ENCODE measurements at places on chromosomes 3 and 15. TPM values are rescaled to one million over a fixed set of nuclear protein-coding genes. Genes with fewer than 3 reads are reported as not detected.

GRCh38 chr3:12553921-12554391, 2.9 kb upstream of the MKRN2 start:
- DNase-seq = peak; percentile 46
- H3K4me3 ChIP-seq = peak overlapping the region; percentile 77
- H3K27ac ChIP-seq = no peak overlapping the region
- H3K36me3 ChIP-seq = no peaks in the 10 kb centered on the region
- peaks cover 5% of the 10 kb centered on the region for H3K27me3 ChIP-seq

DNA sequence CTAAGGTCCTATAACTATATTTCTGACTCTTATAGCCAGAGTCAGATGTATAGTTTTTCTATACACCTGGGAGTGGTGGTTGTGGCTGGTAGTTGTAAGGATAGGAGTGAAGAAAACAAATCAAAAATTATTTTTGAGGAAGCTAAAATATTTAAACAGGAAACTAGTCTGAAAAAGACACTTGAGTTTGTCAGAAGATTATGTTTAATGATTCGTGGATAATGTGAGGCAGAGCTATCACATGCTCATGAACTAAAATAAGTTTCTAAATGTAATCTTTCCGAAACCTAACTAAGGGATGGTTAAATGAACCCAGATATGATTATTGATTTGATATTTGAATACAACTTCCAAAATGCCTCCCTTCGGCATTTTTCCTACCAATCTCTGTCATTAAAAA, 30.4 kb downstream of the GABRR3 start:
- no peak overlapping the region for H3K27ac ChIP-seq
- H3K36me3 ChIP-seq = no peaks in the 10 kb centered on the region
- no peaks in the 10 kb centered on the region for H3K27me3 ChIP-seq
- no peak for DNase-seq
- H3K4me3 ChIP-seq = no peak overlapping the region
- H3K4me1 ChIP-seq = no peaks in the 10 kb centered on the region

DNA sequence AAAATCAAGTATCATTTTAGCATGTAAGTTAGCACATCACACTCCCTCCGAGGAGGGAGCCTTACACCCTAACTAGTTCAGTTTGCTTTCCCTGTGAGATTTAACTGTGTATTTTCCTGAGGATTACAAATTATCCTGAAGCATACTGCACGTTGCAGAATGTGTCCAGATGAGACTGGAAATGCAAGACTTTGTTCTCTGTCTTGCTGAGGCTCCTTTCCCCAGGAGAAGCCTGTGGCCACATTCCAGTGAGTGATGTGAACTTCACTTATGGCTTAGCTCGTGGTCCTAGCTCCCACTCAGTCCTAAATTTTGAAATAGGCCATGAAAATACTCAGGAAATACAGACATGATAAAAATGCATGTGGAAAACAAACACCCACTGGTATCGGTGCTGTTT, 23.7 kb downstream of the PDZRN3 start:
- H3K36me3 ChIP-seq = peaks cover 11% of the 10 kb centered on the region
- H3K4me1 ChIP-seq = peaks cover 57% of the 10 kb centered on the region
- H3K27me3 ChIP-seq = no peaks in the 10 kb centered on the region
- no peak overlapping the region for H3K4me3 ChIP-seq
- peak overlapping the region; percentile 70 for H3K27ac ChIP-seq

DNA sequence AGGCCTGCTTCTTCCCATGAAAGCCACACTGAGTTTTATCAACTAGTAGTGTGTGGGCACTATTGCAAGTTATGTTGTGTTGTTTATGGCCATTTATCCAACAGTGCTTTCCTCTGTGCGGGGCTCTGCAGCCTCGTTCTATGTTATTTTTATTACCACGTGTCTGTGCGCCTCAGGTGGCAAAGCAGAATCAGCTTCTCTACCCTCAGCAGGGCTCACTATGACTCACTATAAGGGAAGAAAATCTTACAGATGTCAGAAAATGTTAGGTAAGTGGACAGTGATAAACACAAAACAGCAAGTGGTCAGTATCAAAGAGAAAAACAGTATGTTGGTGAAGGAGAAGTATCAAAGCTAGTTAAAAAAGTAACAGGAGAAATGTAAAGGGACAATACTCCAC, 61.4 kb downstream of the MOBP start:
- no peaks in the 10 kb centered on the region for H3K36me3 ChIP-seq
- H3K4me3 ChIP-seq = no peak overlapping the region
- DNase-seq = no peak
- no peaks in the 10 kb centered on the region for H3K4me1 ChIP-seq

The ADGRG7 gene
- not detected for total RNA-seq

GRCh38 chr3:184874709-184875644, 63.0 kb downstream of the VPS8 start:
- DNase-seq = no peak
- H3K4me3 ChIP-seq = no peak overlapping the region
- no peak overlapping the region for H3K27ac ChIP-seq

- H3K4me1 ChIP-seq = peaks cover 17% of the 10 kb centered on the region
- H3K27ac ChIP-seq = no peak overlapping the region
- peak overlapping the region; percentile 85 for H3K4me3 ChIP-seq
- H3K27me3 ChIP-seq = peaks cover 18% of the 10 kb centered on the region
Measured at GRCh38 chr3:4493941-4494894, 1.1 kb downstream of the ITPR1 start.

DNA sequence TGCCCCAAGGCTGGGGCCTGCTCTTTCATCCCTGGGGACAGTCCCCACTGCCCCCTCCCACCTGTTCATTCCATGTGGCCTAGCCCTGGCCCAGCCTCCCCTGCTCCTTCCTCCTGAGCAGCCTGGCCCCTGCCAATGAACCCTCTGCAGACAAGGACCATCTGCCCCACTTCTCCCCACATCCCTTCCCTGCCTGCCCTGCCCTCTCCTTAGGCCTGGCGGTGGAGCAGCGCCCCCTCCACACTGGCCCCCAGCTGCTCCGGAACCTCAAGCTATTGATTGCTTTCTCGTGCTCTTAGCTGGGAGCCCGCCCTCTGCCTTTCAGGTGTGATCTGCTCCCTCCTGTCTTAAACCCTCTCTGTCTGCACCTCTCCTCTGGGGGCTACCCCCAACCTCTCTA, 8.0 kb downstream of the PLXNA1 start:
- H3K27ac ChIP-seq = no peak overlapping the region
- H3K4me1 ChIP-seq = peaks cover 16% of the 10 kb centered on the region
- H3K4me3 ChIP-seq = no peak overlapping the region
- H3K36me3 ChIP-seq = peaks cover 26% of the 10 kb centered on the region
- no peaks in the 10 kb centered on the region for H3K27me3 ChIP-seq

GRCh38 chr3:105649480-105649879, 219.3 kb downstream of the CBLB start:
- H3K4me3 ChIP-seq = no peak overlapping the region
- H3K27ac ChIP-seq = no peak overlapping the region
- H3K36me3 ChIP-seq = no peaks in the 10 kb centered on the region
- DNase-seq = no peak

DNA sequence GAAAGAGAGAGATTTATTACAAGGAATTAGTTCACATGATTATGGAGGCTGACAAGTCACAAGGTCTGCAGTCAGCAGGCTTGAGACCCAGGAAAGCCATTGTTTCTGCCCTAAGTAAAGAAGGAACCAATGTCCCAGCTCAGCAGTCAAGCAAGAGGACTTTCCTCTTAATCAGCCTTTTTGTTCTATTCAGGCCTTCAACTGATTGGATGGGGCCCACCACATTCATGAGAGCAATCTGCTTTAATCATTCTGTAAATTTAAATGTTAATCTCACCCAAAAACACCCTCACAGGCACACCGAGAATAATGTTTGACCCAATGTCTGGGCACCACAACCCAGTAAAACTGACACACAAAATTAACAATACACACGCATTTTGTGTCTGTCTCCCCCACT, 64.3 kb downstream of the TRIM42 start:
- H3K4me3 ChIP-seq = no peak overlapping the region
- no peaks in the 10 kb centered on the region for H3K4me1 ChIP-seq
- H3K27ac ChIP-seq = no peak overlapping the region
- peaks cover 11% of the 10 kb centered on the region for H3K27me3 ChIP-seq
- H3K36me3 ChIP-seq = no peaks in the 10 kb centered on the region

- no peaks in the 10 kb centered on the region for H3K4me1 ChIP-seq
- no peak overlapping the region for H3K4me3 ChIP-seq
- no peak for DNase-seq
- H3K27ac ChIP-seq = no peak overlapping the region
- no peaks in the 10 kb centered on the region for H3K27me3 ChIP-seq
- H3K36me3 ChIP-seq = no peaks in the 10 kb centered on the region
Measured at GRCh38 chr3:150050510-150050909, 79.8 kb upstream of the PFN2 start.

DNA sequence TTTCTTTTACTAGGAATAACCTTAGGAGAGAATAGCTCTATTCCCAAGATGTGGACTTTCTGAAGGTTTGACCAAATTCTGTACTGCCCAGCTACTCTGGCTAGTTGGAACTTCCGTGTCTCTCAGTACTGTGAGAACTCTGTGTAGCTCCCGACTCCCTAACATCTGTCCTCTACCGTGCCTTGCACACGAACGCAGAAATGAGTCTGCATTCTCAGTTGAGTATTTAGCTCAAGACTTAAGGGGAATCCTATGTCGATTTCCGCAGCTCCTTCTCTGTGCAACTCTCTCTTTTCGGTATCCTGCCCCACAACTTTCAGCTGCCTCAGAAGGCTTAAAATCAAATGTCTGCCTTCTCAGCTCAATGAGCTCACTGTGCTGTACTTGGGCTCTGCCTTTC, 86.7 kb upstream of the EPHB3 start:
- no peaks in the 10 kb centered on the region for H3K4me1 ChIP-seq
- no peak overlapping the region for H3K27ac ChIP-seq
- H3K36me3 ChIP-seq = no peaks in the 10 kb centered on the region
- peaks cover 42% of the 10 kb centered on the region for H3K27me3 ChIP-seq
- no peak for DNase-seq

- no peak overlapping the region for H3K4me3 ChIP-seq
- H3K36me3 ChIP-seq = no peaks in the 10 kb centered on the region
- DNase-seq = no peak
- H3K4me1 ChIP-seq = no peaks in the 10 kb centered on the region
Measured at GRCh38 chr3:142875583-142876207, 13.2 kb downstream of the PCOLCE2 start.

DNA sequence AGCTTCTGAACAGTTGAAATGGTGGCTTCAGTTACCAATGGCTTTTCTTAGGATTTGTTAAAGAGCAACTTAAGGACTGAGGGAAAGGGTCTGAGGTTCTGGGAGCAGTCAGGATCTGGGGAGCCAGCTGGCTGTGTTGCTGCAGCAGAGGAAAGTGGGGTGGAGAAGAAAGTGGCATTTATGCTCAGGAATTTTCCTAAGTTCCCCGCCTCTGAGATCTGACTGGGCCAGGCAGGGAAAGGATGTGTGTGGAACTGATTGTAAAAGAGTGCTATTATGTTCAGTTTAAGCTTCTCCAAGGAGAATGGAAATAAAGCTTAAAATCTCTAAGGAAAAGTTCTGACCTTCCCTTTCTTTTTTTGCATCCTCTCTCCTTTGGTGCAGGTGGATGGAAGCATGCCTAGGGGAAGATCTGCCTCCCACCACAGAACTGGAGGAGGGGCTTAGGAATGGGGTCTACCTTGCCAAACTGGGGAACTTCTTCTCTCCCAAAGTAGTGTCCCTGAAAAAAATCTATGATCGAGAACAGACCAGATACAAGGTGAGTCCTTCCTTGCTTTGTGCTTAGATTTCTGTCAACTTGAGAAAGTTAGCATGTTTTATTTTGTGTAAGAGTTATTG, 37.8 kb downstream of the IQGAP1 start:
- no peaks in the 10 kb centered on the region for H3K27me3 ChIP-seq
- peaks cover 21% of the 10 kb centered on the region for H3K36me3 ChIP-seq
- H3K27ac ChIP-seq = peak overlapping the region; percentile 33
- H3K4me1 ChIP-seq = peaks cover 29% of the 10 kb centered on the region
- peak; percentile 85 for DNase-seq
- H3K4me3 ChIP-seq = no peak overlapping the region

The ZDHHC23 gene
- total RNA-seq = 1.1 TPM
